ENCODE measurements at places on chromosomes 5 and 9. TPM values are rescaled to one million over a fixed set of nuclear protein-coding genes. Genes with fewer than 3 reads are reported as not detected.

GRCh38 chr9:122939601-122940000, 1.2 kb upstream of the RABGAP1 start:
- peaks cover 8% of the 10 kb centered on the region for H3K36me3 ChIP-seq
- DNase-seq = no peak
- no peak overlapping the region for H3K4me3 ChIP-seq
- H3K4me1 ChIP-seq = peaks cover 2% of the 10 kb centered on the region
- no peaks in the 10 kb centered on the region for H3K27me3 ChIP-seq

DNA sequence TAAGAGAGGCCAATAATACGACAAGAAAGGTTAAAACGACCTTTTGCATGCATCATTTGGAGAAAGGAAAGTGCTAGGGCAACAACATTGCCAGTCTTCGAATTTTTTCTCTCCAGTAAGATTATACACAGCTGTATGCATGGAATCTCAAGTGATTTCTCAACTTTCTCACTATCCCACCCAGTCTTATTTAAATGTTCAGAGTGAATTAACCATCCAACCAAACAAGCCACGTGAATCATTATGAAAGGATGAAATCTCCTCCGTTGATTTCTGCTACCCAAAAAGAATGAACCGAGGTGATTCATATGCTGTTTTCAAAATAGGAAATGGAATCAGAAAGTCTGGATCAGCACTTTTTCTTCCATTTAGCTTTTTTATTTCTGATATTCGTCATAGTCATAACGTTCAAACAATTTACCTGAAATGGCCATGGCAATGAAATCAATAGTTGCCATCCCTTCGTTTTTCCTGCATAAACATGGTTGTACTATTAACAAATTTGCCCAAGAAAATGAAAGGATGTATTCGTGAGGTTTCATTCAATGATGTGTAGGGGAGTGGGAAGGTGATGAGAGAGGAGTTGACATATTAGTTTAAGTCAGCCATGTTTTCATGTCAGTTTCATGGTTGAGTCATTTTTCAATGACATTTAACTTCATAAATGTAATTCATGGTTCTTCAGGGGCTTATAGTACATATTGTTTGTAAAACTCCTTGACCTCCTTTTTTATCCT, 170.9 kb upstream of the WWC1 start:
- DNase-seq = no peak
- no peak overlapping the region for H3K4me3 ChIP-seq
- H3K36me3 ChIP-seq = no peaks in the 10 kb centered on the region
- no peak overlapping the region for H3K27ac ChIP-seq
- H3K27me3 ChIP-seq = no peaks in the 10 kb centered on the region

GRCh38 chr5:10607023-10607665, 43.3 kb downstream of the ANKRD33B start:
- H3K36me3 ChIP-seq = no peaks in the 10 kb centered on the region
- no peak overlapping the region for H3K4me3 ChIP-seq
- H3K27ac ChIP-seq = no peak overlapping the region
- no peak for DNase-seq

Gene TAS2R1
- total RNA-seq = not detected

- H3K36me3 ChIP-seq = no peaks in the 10 kb centered on the region
- H3K27ac ChIP-seq = no peak overlapping the region
- no peak overlapping the region for H3K4me3 ChIP-seq
- no peak for DNase-seq
- H3K4me1 ChIP-seq = peaks cover 7% of the 10 kb centered on the region
Measured at GRCh38 chr9:127351182-127352166, 45.5 kb upstream of the SLC2A8 start.

GRCh38 chr9:119369680-119370366, 588 bp upstream of the BRINP1 start:
- H3K27me3 ChIP-seq = peaks cover 8% of the 10 kb centered on the region
- no peak for DNase-seq
- H3K4me3 ChIP-seq = peak overlapping the region; percentile 87
- H3K4me1 ChIP-seq = peaks cover 15% of the 10 kb centered on the region

- no peaks in the 10 kb centered on the region for H3K27me3 ChIP-seq
- no peak overlapping the region for H3K27ac ChIP-seq
- no peak overlapping the region for H3K4me3 ChIP-seq
- no peaks in the 10 kb centered on the region for H3K36me3 ChIP-seq
- H3K4me1 ChIP-seq = no peaks in the 10 kb centered on the region
- DNase-seq = no peak
Measured at GRCh38 chr5:16920109-16920816, 15.8 kb downstream of the MYO10 start.

GRCh38 chr9:137448602-137448962, 7.4 kb upstream of the ENTPD8 start:
- H3K4me3 ChIP-seq = no peak overlapping the region
- H3K4me1 ChIP-seq = peaks cover 4% of the 10 kb centered on the region
- H3K27me3 ChIP-seq = no peaks in the 10 kb centered on the region
- DNase-seq = no peak
- H3K36me3 ChIP-seq = peaks cover 9% of the 10 kb centered on the region

GRCh38 chr9:93422977-93423616, 28.4 kb upstream of the FAM120A start:
- H3K27me3 ChIP-seq = no peaks in the 10 kb centered on the region
- no peaks in the 10 kb centered on the region for H3K36me3 ChIP-seq
- no peak overlapping the region for H3K4me3 ChIP-seq
- H3K4me1 ChIP-seq = no peaks in the 10 kb centered on the region
- no peak overlapping the region for H3K27ac ChIP-seq

Gene AHRR
- total RNA-seq = 1.4 TPM

DNA sequence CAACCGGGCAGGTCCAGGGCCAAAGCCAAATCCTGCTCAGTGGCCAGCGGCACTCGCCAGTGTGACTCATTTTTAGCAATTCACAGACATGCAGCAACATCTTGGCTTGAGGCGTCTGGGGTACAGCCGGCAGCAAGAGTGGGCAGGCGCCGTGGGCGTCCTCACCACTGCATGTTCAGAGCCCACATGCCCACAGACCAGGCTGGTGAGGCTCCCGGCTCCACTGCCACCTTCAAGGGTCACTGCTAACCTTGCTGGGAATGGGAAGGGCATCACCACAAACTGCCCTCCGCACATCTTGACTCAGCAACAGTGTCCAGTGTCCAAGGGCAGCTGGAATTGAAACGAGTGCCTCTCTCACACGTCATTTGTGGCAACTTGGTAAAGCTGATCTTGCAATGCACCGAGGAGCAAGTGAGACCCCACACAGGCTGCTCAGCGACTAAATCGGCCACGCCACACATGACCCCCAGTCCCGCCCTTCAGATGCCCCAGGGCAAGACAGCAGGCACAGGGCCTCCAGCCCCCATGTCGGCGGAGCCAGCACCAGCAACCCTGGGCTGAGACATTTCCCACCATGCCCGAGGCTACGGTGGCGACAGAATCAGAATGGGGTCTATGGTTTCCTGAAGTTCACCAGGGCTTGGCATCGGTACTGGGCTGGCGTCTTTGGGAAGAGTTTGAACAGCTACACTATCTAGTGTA, 140.3 kb downstream of the ROR2 start:
- H3K4me1 ChIP-seq = no peaks in the 10 kb centered on the region
- no peak overlapping the region for H3K4me3 ChIP-seq
- DNase-seq = peak; percentile 35
- no peaks in the 10 kb centered on the region for H3K36me3 ChIP-seq

Gene MLANA
- total RNA-seq = not detected

DNA sequence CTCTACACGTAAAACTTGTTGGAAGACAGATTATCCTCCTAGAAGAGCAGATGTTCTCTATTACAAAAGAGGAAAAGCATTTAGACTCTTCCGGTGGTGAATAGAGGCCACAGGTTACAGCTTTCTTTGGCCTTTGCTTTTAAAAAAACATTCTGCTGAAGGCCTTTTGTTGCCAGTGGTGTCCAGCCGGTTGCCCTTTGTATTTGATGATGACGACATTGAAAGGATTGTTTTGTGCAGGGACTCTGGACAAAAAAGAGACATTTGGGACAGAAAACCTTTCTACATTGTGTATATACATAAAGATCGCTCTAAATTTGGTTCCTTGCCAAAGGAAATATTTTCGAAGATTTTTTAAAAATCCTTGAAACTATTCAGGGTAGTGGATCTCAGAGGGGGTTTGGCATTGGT, 180.3 kb downstream of the C9orf152 start:
- DNase-seq = no peak
- H3K4me3 ChIP-seq = no peak overlapping the region
- H3K27me3 ChIP-seq = no peaks in the 10 kb centered on the region
- H3K4me1 ChIP-seq = no peaks in the 10 kb centered on the region

Gene HBEGF
- total RNA-seq = 2.8 TPM

Gene PPP3R2
- not detected for total RNA-seq

Gene PCSK5
- total RNA-seq = 10.7 TPM

Gene CDKN2B-AS1
- total RNA-seq = not detected

Gene RLN2
- total RNA-seq = 4.7 TPM

- H3K36me3 ChIP-seq = no peaks in the 10 kb centered on the region
- no peak overlapping the region for H3K4me3 ChIP-seq
- H3K4me1 ChIP-seq = no peaks in the 10 kb centered on the region
- no peak for DNase-seq
Measured at GRCh38 chr5:101531026-101531425, 627.9 kb upstream of the ST8SIA4 start.

- H3K27me3 ChIP-seq = no peaks in the 10 kb centered on the region
- no peaks in the 10 kb centered on the region for H3K36me3 ChIP-seq
- no peak overlapping the region for H3K4me3 ChIP-seq
- H3K27ac ChIP-seq = no peak overlapping the region
- H3K4me1 ChIP-seq = no peaks in the 10 kb centered on the region
Measured at GRCh38 chr5:161258438-161258837, 288.1 kb downstream of the GABRB2 start.

DNA sequence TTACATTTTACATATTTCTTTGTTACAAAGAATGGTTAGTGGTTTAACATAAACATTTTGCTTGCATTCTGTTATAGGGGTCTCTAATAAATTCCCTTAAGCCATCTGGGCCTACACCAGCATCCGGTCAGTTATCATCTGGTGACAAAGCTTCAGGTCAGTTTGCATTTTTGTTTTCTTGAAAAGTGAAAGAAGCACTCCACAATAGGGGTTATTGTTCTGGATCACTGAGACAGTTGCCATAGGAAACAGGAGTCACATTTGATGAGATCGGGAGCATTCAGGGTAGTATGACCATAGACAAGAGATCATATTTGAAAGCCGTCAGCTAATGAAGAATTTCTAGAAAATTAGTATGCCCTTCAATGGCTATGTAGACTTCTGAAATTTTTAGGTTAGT, 63.6 kb downstream of the NUP214 start:
- H3K27ac ChIP-seq = no peak overlapping the region
- H3K4me1 ChIP-seq = no peaks in the 10 kb centered on the region
- no peak overlapping the region for H3K4me3 ChIP-seq
- peaks cover 46% of the 10 kb centered on the region for H3K36me3 ChIP-seq
- H3K27me3 ChIP-seq = no peaks in the 10 kb centered on the region
- DNase-seq = no peak

- H3K4me1 ChIP-seq = no peaks in the 10 kb centered on the region
- no peaks in the 10 kb centered on the region for H3K36me3 ChIP-seq
- H3K27ac ChIP-seq = no peak overlapping the region
- H3K27me3 ChIP-seq = no peaks in the 10 kb centered on the region
- no peak overlapping the region for H3K4me3 ChIP-seq
Measured at GRCh38 chr9:136881691-136882108, 4.6 kb upstream of the TRAF2 start.

DNA sequence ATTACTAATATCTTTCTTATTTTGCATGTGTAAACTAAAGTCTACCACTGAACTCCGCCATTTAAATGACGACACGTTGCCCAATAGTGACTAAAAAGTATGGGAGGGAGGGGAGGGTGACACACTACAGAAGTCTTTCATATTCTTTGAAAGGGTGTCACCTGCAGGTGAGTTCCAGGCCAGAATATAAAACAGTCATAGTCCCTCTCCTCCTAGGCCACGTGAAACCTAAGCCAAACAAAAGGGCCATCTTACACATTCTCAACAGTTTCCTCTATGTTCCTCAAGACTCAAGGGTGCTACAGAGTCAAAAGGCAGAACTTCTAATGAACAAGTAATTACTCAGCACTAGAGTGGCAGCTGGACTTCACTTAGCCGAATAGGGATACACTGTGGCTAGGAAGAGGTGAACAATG, 6.4 kb downstream of the CEMIP2 start:
- peaks cover 5% of the 10 kb centered on the region for H3K4me1 ChIP-seq
- H3K27me3 ChIP-seq = no peaks in the 10 kb centered on the region
- no peaks in the 10 kb centered on the region for H3K36me3 ChIP-seq
- no peak for DNase-seq
- no peak overlapping the region for H3K4me3 ChIP-seq

- no peaks in the 10 kb centered on the region for H3K27me3 ChIP-seq
- H3K4me3 ChIP-seq = no peak overlapping the region
- no peak overlapping the region for H3K27ac ChIP-seq
- H3K36me3 ChIP-seq = no peaks in the 10 kb centered on the region
- peaks cover 3% of the 10 kb centered on the region for H3K4me1 ChIP-seq
- no peak for DNase-seq
Measured at GRCh38 chr5:10310066-10310779, 2.5 kb upstream of the CMBL start.

GRCh38 chr5:68010740-68011139, 204.8 kb upstream of the PIK3R1 start:
- DNase-seq = no peak
- H3K4me3 ChIP-seq = no peak overlapping the region
- no peak overlapping the region for H3K27ac ChIP-seq
- no peaks in the 10 kb centered on the region for H3K27me3 ChIP-seq

Gene PRDM9
- total RNA-seq = not detected

DNA sequence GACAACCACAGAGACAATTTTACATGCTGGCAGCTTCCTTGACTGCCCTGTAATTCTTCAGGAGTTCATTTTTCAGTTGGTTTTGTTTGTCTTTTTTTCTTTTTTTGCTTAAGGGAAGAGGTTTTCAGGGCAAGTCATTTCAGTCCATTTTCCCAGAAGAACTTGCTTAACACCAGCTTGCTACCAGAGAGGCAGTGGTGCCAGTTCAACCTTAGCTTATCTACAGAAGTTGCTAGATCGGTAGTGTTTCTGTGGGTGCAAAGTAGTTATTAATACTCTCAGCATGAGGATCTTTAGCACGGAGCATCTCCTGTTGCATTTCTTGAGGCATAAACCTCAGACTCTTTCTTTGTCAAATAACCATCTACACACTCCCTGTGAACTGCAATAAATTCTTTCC, 1.1 kb downstream of the SPEF2 start:
- no peak overlapping the region for H3K27ac ChIP-seq
- H3K36me3 ChIP-seq = no peaks in the 10 kb centered on the region

GRCh38 chr5:128844354-128844923, 120.8 kb upstream of the SLC27A6 start:
- no peaks in the 10 kb centered on the region for H3K36me3 ChIP-seq
- no peak overlapping the region for H3K4me3 ChIP-seq
- H3K4me1 ChIP-seq = no peaks in the 10 kb centered on the region
- H3K27ac ChIP-seq = no peak overlapping the region

GRCh38 chr5:110094109-110094508, 404.4 kb downstream of the MAN2A1 start:
- no peak for DNase-seq
- H3K27me3 ChIP-seq = no peaks in the 10 kb centered on the region
- H3K27ac ChIP-seq = no peak overlapping the region

- H3K36me3 ChIP-seq = no peaks in the 10 kb centered on the region
- no peaks in the 10 kb centered on the region for H3K4me1 ChIP-seq
- no peak for DNase-seq
- H3K27ac ChIP-seq = no peak overlapping the region
Measured at GRCh38 chr5:78056901-78057514, 237.5 kb downstream of the AP3B1 start.

GRCh38 chr9:72839085-72839484, 113.8 kb downstream of the ALDH1A1 start:
- H3K27ac ChIP-seq = no peak overlapping the region
- DNase-seq = no peak
- no peaks in the 10 kb centered on the region for H3K36me3 ChIP-seq

- no peaks in the 10 kb centered on the region for H3K27me3 ChIP-seq
- H3K4me3 ChIP-seq = no peak overlapping the region
- no peaks in the 10 kb centered on the region for H3K36me3 ChIP-seq
- no peak for DNase-seq
- no peak overlapping the region for H3K27ac ChIP-seq
- H3K4me1 ChIP-seq = no peaks in the 10 kb centered on the region
Measured at GRCh38 chr9:90095682-90096081, 490.9 kb downstream of the GADD45G start.

All from H1 (cell line).